ENCODE measurements at places on chromosomes 7 and 10.

- no peak for DNase-seq
Measured at GRCh38 chr10:64350665-64351064, 829.5 kb downstream of the REEP3 start.

GRCh38 chr10:97805096-97805884 is 33.5 kb upstream of the SFRP5 start:
- no peak for DNase-seq

GRCh38 chr7:32053204-32053603 is 17.0 kb downstream of the PDE1C start:
- no peak for DNase-seq

- no peak for DNase-seq
Measured at GRCh38 chr7:40205992-40206391, 71.2 kb downstream of the SUGCT start.

DNA sequence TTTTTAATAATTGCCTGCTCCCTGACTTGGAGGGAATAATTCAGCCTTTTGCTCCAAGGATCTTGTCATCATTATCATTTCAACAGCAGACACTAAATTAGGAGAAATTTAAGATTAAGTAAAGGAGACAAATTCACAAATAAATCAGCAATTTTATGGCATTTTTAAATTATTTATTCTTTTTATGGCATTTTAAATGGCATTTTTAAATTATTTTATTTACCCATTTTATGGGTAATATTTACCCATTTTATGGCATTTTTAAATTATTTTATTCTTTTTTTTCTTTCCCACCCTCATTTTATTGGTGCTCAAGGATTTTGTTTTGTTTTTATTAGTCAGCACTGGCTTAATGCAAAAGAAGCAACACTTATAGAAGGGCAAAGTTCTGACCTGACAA is 1201.0 kb upstream of the SORCS1 start:
- DNase-seq, result no peak

DNA sequence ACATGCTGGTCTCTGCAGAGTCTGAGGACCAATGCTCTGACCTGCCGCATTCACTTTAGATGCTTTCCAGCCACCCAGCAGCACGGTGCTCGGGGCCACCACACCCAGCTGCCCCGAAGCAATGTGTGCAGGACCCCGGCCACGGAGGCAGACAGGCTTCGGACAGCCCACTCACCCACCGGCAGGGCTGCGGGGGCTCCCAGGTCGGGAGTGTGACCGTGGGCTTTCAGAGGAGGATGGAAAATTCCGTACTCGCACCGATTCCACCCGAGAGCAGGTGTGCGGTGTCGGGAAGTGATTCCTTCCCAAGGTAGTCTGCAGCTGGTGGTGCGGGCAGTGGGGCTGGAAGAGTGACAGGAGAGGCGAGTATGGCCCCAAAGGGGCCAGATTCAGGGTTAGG is 190.9 kb downstream of the DNAJB6 start:
- no peak for DNase-seq

GRCh38 chr10:33145451-33146188 is 187.6 kb upstream of the ITGB1 start:
- DNase-seq, result no peak

DNA sequence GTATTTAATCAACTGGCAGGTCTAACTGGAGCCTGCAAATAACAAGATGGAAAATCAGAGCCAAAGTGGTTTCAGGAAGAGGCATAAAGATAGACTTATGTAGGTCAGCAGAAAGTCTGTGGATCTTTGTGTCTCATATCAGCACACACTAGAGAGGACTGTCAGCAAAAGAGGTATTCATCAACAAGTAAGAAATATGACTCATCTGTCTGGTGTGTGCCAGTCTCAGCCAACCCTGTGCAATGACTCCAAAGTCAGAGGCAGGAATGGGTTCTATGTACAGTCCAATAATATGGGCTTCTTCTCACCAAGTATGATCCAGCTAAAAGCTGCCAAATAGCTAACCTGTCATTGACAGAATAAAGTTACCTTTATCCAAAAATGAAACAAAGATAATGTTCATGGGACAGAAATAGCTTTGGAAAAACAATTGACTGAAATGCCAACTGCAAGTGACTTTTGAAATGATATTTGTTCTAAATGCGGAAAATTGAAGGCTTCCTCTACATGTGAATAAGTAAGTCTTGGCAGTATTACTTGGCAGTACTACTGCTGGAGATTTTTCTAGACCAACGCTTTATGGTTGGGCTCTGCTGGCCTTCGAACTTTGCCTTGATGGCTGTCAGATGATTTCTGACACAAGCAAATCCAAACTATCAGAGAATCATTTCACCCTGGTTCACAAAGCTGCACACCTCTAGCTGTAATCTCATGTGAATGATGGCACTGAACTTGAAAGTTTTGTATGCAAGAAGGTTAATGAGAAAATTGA is 272.3 kb upstream of the SEMA3C start:
- DNase-seq, result no peak

- DNase-seq, result peak; percentile 13
Measured at GRCh38 chr10:70925377-70926225, 37.2 kb upstream of the PCBD1 start.

- DNase-seq, result no peak
Measured at GRCh38 chr10:123250640-123251039, 96.4 kb downstream of the BUB3 start.

DNA sequence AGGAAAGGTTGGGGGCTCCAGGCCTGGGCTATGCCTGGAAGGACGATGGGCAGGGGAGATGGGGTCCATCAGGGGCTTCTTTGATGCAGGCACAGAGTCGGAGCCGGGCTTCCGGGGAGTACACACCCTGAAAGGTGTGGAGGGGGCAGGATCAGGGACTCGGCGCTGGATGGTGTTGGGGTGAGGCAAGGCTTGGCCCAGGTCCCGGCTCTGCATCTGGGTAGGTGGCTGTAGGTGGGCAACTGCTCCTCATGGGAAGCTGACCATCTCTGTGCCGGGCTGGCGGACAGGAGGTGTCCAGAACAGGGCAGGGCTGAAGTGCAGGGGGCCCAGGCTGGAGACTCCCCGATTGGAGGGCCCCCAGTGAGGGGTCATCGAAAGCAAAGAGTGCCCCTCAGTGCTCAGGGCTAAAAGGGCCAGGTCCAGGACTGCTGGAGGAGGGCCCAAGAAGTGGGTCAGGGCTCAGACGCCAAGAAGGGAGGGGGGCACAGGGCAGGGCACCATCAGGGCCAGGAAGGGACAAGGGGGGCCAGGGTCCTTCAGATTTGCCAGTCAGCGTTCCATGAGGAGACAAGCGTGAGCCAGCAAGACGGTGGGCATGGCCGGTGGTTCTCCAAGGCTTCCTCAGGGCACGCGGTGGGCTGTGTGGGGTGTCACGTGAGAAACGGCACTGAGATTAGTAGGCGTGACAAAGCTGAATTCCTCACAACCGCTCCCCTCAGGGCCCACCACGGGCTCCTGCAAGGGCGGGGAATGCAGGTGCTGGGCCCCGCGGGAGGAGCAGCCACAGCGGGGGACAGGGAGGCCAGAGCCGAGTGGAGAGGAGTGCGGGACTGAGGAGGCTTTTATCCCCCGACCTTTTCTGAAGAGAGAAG is 97.0 kb downstream of the BMS1 start:
- no peak for DNase-seq

GRCh38 chr10:34503704-34504103 is 311.4 kb downstream of the PARD3 start:
- no peak for DNase-seq

DNA sequence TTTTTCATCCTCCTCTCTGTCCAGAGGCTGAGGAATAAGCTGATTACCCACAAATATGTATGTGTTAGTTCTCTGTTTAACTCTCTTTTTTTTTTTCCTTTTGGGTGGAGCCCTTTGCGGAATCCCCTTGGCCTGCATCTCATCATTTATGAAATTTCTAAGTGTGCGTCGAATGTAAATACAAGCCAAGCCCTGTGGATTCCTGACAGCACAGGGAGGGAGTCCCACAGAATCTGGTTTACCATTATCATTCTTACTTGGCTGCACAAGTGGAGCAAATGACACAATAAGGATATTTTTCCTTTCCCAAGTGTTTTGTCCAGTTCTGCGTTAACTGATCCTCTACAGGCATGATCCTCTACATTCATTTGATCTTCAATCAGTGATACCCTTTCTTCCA is 11.4 kb downstream of the STK31 start:
- DNase-seq, result no peak

DNA sequence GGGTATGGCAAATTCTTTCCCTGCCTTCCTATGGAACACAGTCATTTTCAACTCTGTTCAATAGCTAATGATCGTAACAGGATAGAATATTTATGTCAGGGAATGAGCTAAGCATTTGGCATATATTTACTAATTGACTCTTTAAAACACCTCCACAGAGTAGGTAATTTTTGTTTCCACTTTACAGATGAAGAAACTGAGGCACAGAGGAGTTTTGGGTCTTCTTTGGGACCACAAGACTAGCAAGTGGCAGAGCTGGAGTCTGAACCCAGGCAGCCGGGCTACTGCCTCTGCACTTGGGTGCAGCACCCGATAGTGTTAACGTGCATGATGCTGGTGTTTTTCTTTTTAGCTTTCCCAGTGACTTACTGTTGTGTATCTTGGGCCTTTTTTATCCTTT is 384.0 kb downstream of the SFMBT2 start:
- DNase-seq, result no peak

DNA sequence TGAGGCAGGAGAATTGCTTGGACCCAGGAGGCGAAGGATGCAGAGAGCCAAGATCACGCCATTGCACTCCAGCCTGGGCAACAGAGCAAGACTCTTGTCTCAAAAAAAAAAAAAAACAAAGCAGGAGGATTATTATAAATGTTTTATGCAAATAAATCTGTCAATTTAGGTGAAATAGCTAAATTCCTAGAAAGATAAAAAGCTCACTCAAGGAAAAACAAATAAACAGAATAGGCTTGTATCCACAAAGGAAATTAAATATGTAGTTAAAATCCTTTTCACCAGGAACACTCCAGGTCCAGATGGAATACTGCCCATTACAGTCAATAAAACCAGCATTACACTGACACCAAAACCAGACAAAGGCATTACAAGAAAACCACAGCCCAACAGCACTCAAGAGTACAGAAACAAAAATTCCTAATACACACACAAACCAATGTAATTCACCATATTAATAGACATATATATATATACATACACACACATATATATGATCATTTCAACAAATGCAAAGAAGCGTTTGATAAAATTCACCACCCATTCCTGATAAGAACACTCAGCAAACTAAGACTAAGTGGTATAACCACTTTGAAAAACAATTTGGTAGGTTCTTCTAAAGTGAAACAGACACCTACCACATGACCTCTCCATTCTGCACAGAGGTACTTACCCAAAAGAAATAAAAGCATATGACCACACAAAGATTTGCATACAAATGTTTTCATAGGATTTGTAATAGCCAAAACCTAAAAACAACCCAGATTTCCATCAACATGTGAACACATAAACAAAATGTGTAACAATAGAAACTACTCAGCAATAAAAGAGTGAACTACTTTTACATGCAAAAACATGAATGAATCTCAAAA is 38.8 kb downstream of the ABI1 start:
- no peak for DNase-seq

GRCh38 chr10:103763374-103764202 is 91.8 kb downstream of the SH3PXD2A start:
- no peak for DNase-seq

DNA sequence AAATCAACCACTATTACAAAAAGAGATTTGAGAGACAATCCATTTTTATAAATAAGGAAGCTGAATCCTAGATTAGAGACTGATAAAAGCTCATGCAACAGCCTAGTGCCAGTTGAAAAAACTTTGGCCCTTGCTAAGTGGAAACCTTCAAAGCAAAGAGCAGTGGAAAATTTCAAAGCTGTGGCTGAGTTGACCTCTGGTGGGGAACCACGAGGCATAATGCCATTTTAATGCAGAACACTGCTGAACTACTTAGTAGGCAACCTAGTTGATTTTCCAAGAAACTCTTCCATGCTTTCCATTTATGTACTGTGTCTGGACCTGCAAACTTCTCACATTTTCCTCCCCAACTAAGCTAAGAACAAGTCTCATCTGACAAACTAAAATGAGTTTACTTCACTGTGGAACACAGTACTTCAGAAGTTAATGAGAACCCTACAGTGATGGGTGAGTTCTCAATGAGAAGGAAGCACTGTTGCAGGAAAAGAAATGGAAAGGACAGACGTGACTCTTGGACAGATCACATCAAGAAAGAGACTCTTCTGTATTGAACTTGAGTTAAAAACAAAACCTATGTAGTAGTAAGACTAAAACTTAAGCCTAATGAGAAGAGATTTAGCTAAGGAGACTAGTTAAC is 19.5 kb downstream of the FZD9 start:
- DNase-seq, result no peak

DNA sequence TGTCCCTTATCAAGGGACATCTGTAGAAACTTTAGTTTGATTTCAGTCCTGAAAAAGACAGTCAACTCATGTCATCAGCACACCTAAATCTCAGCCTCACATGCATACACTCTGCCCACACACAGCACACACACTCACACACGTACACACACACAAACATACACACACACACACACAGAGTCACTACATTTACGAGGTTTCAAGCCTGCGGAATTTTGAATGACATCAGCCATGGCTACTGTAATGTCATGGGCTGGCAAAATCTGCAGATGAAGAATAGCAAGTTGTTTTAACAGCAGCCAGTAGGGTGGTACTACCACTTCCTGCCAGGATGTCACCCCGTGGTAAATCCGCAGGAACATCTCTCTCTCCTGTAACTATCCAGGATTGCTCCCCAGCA is 37.1 kb upstream of the EZH2 start:
- peak; percentile 22 for DNase-seq

- DNase-seq, result peak; percentile 24
Measured at GRCh38 chr10:88553116-88553752, 29.9 kb downstream of the RNLS start.

DNA sequence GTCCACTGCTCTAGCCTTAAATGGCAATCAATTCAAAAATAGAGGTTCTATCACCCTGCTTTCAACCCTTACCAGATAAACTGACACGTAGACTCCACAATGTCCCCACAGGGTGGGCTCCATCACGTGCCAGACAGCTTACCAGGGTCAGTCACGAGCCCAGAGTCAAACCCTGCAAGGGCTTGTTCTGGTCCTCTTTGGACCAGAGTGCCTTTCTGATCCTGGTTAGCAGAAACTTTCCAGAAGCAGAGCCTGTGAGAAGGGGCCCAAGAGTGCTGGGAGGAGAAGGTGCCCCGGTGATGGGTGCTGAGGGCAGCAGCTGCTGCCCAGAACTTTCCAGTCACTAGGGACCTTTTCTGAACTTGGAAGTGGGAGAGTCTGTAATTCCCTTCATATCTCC is 354 bp upstream of the GIMAP5 start:
- DNase-seq, result no peak

- no peak for DNase-seq
Measured at GRCh38 chr7:1407892-1408291, 51.4 kb downstream of the MICALL2 start.

DNA sequence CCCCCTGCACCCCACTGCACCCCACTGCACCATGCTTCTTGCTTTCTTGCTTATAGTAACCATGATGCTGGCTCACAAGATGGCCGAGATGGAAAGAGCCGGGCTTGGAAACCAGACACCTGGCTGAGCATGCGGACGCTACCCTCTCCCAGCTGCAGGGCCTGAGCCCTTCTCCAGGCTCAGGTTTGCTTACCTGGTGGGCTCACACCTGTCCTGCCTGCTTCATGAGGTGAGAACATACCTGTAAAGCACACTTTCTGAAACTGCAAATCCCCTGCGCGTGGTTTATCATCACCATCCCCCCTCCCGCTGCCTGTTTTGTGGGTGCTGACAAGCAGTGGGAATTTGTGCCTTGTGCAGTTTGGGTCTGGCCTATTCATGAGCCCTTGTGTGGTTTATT is 302.7 kb downstream of the GLRX3 start:
- no peak for DNase-seq

- no peak for DNase-seq
Measured at GRCh38 chr7:50473531-50473930, 23.4 kb upstream of the FIGNL1 start.

- DNase-seq, result no peak
Measured at GRCh38 chr7:36455646-36456045, 66.0 kb downstream of the ANLN start.
